ENCODE measurements at places on chromosomes 6 and 20.

DNA sequence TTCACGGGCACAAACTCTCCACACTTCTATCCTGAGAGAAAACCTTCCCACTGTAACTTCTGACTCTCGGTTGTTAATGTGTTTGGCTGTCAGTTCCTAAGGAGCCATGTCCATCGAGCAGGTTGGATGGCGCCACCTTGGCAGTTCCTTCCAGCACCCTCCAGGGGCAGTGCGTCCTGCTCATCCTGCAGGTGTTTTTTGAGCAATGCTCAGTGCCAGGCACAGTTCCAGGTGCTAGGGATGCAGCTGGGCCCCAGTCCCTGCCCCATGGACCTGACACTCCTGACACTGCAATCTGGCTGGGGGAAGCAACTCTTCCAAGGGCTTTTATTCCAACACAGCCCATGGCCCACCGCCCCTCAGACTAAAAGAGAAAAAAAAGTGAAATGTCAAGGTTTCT is 376.4 kb downstream of the PREX1 start:
- no peak for DNase-seq

DNA sequence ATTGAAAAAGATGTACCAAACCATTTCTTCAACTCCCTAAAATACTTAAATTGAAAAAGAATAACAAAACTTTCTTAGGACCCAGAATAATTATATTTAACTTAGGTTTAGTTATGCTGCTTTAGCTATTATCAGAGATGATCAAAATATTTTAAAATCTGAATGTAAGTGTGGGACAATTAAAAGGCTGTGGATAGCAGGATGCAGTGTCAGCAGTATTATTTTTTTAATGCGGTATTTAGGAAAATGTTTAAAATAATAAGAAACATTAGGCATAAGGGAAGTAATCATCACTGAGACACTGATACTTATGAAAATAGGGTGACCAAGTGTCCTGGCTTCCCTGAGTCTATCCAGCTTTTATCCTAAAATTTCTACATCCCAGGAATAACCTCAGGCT is 161.5 kb upstream of the PTCHD4 start:
- no peak for DNase-seq

DNA sequence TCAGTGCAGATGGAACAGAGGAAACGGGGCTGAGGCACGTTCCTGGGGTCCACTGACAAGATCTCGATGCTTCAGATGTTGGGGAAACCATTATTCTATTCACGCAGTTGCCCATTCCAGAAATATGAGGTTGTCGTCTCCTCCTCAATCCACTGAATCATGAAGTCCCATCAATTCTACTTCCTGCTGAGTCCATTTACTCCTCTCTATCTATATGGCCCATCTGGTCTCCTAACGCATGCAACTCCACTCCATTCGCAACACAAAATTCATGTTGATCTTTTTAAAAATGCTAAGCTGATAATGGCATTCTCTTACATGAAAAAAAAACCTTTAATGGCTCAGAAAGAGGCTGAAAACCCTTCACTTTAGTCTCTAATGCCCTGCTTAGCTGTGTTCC is 37.5 kb downstream of the MAP3K5 start:
- no peak for DNase-seq

GRCh38 chr20:46562373-46563169 is 12.1 kb upstream of the OCSTAMP start:
- DNase-seq = peak; percentile 57

GRCh38 chr6:121443971-121444541 is 8.6 kb downstream of the GJA1 start:
- DNase-seq = peak; percentile 17

- peak; percentile 45 for DNase-seq
Observed at GRCh38 chr6:33018904-33019303, 9.5 kb upstream of the HLA-DOA start.
